ENCODE measurements at places on chromosomes 6 and 20.

DNA sequence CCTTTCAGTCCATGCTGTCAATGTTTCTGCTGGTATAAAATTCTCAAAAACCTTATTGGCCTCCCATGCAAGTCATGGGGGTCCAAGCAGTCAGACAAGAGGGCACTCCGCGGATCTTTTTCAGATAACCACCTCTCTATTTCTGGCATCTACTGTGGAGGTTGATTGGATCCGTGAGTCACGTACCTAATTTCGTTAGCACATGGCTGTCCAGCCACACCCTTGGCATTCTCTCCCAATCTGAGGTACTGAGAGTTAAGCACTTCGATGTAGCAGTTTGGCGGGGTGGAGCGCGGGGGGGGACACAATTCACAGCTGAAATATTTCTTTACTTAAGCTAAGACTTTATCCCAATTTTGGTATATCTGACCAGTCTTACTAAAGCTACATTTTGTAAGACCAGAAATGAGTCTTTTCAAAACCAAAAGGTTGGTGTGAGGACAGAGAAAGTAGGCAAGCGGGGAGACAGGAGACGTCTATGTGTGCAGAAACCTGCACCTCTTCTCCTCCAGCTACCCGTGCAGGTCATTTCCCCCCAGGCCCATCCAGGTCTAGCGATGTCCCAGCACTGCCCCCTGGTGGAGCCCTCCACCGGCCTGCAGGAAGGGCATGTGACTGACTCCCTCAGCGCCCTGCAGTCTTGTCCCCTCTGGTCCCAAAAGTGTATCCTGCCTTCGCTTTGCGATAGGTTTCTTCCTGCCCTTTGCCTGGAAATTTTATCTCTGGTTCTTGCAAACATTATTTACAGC, 113.1 kb downstream of the ADAT2 start:
- peak; percentile 62 for DNase-seq

GRCh38 chr6:14316651-14317386, 199.2 kb downstream of the CD83 start:
- peak; percentile 39 for DNase-seq

- no peak for DNase-seq
Measured at GRCh38 chr20:56773749-56774148, 144.6 kb downstream of the TFAP2C start.

GRCh38 chr20:43375591-43375990, 82.1 kb upstream of the SRSF6 start:
- DNase-seq: no peak

GRCh38 chr20:32067234-32067821, 15.3 kb downstream of the HCK start:
- no peak for DNase-seq

GRCh38 chr6:68638230-68638900, 3.3 kb downstream of the ADGRB3 start:
- DNase-seq: peak; percentile 24

DNA sequence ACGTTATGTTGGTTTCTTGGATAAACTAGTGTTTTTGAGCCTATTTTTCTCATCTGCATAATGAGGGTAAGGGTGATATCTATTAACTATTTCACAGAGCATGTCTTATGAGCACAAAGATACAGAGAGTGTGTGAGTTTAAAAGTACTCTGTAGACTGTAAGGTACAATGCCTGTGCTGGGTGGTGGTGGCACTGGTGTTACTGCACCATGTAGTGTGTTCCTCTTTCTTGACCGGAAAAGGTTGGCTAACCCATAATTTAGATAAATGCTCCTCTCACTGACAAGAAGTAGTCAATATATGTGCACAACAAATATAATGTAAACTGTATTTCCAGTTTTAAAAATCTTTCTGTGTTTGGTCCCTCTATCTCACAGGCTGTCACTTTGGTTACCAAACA, 116.2 kb upstream of the MMS22L start:
- no peak for DNase-seq

DNA sequence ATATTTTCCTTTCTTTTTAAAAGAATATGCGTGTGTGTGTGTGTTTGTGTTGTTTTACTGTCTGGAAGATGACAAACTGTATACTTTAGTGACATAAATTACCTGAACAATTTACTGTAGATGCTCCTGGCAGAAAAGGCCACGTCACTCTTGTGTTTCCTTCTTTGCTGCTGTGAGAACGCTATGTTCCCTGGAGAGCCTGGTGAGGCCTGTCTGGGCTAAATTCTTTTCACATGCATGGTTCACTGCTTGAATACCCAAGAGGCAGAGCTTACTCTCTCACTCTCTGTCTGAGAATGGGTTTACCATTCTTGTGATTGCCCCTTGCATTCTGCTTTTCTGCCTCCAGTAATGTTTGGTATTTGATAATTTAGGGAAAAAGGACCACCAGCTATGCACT, 64.3 kb downstream of the EDN1 start:
- DNase-seq: no peak

- DNase-seq: no peak
Measured at GRCh38 chr6:135319819-135320218, 138.7 kb downstream of the MYB start.

GRCh38 chr6:61203966-61204496, 1082.0 kb downstream of the KHDRBS2 start:
- DNase-seq: no peak

Measured in CD4-positive, alpha-beta T cell treated with Interleukin-17A for 4 hours (primary cell).